Stimulated activated CD8-positive, alpha-beta memory T cell treated with anti-CD3 and anti-CD28 coated beads, Interleukin-4, amount 100 ng/mL, for 1 hour (primary cell): ENCODE measurements at places on chromosomes 2 and 18.

DNA sequence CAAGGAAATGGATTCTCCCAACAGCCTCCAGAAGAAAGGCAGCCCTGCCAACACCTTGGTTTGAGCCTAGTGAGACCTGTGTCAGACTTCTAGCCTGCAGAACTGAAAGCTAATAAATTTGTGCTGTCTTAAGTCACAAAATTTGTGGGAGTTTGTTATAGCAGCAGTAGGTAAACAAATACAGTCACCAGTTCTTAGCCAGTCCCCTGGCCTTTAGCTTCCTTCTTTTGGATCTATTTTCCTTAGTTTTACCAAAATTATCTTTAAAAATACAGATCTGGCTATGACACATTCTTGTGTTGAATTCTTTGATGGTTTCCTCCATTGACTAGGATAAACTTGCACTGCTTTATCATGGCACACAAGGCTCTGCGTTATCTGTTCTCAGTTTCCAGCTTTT lies 697.9 kb upstream of the FANCL start:
- no peak for DNase-seq

- no peak for DNase-seq
Measured at GRCh38 chr18:54948350-54948837, 10.9 kb downstream of the CCDC68 start.

GRCh38 chr18:650428-650858 lies 7.0 kb upstream of the TYMS start:
- no peak for DNase-seq

- no peak for DNase-seq
Measured at GRCh38 chr2:128291161-128291843, 27.4 kb downstream of the HS6ST1 start.

GRCh38 chr2:29691391-29691950 lies 229.9 kb downstream of the ALK start:
- no peak for DNase-seq

- no peak for DNase-seq
Measured at GRCh38 chr18:22193466-22193865, 24.1 kb downstream of the GATA6 start.

DNA sequence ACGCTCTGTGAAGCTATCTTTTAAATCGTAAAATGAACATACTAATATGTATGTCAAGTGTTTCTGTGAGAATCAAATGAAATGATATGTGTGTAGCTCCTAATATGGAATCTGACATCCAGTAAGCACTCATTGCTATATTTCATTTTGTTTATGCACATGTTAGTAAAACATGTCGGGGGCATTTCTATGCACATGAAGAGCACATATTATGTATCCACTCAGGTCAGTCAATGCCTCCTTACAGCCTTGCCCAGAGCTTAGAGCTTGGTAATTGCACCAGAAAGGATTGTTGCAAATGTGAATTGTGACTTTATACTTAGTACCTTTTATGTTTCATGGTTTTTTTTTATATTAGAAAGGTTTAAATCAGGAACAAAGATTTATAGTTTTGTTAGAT lies 463.7 kb upstream of the HNMT start:
- DNase-seq = no peak

GRCh38 chr2:180761224-180761623 lies 219.2 kb upstream of the UBE2E3 start:
- DNase-seq = no peak

DNA sequence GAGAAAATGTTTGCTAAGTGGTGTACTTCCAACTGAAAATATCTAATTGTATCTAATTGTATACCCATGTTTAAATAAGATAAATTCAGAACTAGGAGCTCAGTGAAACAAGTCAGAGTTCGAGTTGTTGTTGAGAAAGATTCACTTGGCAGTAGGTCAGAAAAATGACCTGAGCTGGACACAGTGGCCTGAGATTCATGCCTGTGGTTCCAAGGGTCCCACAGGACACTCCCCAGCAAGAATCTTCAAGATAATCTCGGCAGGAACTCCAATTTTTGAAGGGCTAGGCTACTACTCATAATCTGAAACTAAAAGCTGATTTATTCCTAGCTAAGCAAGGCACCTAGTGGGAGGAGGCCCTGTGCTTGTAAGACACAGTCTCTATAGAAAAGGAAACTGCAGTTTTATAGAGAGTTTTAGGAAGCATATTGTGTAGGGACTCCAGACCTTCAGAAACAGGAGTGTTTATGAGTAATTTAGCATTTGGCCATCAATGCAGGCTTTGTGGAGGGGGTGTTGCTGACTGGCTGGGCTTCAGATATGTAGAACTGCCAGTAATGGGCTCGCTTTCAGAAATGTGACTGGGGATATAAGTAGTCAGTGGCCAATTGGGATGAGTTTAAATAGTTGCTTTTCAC lies 43.2 kb downstream of the SP140 start:
- DNase-seq = no peak

GRCh38 chr2:120669121-120669952 lies 66.3 kb upstream of the GLI2 start:
- no peak for DNase-seq

DNA sequence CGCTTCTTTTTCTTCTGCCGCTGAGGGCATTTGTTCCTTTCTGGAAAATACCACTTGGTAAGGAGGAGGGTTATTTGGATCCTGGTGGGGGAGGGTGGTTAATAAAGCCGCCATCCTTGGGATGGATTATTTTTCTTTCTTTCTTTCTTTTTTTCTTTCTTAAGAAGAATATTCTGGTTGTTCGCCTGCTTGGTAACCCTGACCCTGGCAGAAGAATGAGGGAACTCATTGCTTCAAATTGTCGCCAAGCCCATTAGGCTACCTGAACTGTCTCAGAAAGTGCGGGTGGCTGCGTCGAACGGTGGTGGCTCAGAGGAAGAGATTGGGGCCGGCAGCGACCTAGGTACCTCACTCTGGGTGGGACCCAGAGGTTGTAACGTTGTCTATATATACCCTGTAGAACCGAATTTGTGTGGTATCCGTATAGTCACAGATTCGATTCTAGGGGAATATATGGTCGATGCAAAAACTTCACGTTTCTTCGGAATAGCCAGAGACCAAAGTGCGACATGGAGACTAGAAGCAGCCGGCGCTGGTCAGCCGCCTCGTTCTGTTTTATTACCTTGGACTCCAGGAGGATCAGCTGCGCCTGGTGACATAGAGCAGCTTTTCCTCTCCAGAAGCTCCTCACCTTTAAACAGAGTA lies 1.3 kb upstream of the HOXD4 start:
- DNase-seq = no peak

GRCh38 chr18:74328206-74328605 lies 12.6 kb downstream of the C18orf63 start:
- DNase-seq = no peak

DNA sequence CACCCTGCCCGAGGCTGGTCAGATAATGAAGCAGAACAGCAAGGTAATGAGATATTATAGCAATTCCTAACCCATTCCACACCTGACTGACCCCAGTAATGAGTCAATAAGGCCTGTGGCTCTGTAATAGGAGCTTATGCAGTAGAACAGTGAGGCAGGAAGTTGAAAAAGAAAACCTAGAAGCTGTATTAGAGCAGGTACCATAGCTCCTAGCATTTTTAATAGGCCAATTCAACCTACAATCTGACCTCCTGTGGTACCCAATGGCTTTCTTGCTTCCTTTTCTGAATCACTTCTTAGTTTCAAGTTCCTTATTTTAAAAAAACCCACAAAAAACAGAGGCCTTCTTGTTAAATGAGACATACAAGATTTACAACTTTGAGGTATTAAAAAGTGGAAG lies 43.6 kb upstream of the MAP2 start:
- no peak for DNase-seq

DNA sequence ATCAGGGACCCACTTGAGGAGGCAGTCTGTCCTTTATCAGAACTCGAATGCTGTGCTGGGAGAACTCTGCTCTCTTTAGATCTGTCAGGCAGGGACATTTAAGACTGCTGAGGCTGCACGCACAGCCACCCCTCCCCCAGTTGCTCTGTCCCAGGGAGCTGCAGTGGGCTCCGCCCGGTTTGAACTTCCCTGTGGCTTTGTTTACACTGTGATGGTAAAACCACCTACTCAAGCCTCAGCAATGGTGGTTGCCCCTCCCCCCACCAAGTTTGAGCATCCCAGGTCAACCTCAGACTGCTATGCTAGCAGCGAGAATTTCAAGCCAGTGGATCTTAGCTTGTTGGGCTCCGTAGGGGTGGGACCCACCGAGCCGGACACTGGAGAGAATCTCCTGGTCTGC lies 11.8 kb upstream of the LHCGR start:
- no peak for DNase-seq

GRCh38 chr2:104120171-104120570 lies 733.7 kb upstream of the POU3F3 start:
- no peak for DNase-seq

DNA sequence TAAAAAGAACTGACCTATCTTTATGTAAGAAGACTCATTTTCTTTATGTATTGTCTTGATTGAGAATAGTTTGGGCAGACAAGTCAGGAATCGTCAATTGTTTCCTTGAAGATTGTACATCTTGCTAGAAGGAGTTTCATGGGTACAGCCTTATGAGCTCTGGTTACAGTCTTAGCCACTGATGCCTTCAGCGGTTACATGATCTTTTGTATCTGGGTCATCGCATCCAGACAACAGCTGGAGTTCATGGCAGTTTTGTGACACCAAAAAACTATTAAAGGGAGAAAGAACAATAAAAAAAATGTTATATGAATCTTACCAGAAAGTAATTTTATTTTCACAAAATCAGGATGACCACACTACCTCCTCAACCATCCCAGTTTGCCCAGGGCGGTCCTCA lies 520.5 kb upstream of the CDH7 start:
- DNase-seq = no peak

DNA sequence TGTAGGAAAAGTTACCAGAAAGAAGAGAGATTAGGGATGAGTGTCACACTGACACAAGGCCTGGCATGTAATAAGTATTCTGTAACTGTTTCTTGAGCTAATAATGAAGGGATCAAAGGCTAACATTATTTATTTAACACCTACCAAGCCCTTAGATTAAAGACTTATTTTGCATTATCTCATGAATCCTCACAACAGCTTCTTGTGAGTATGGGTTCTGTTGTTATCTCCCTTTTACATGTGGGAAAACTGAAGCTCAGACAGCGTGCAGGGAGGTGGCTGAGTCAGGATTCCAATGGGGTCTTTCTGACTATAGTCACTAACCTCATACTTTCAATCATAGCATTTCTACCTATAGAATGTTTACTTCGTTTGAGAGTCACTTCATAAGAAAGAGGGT lies 79.0 kb upstream of the PROKR1 start:
- DNase-seq = no peak

DNA sequence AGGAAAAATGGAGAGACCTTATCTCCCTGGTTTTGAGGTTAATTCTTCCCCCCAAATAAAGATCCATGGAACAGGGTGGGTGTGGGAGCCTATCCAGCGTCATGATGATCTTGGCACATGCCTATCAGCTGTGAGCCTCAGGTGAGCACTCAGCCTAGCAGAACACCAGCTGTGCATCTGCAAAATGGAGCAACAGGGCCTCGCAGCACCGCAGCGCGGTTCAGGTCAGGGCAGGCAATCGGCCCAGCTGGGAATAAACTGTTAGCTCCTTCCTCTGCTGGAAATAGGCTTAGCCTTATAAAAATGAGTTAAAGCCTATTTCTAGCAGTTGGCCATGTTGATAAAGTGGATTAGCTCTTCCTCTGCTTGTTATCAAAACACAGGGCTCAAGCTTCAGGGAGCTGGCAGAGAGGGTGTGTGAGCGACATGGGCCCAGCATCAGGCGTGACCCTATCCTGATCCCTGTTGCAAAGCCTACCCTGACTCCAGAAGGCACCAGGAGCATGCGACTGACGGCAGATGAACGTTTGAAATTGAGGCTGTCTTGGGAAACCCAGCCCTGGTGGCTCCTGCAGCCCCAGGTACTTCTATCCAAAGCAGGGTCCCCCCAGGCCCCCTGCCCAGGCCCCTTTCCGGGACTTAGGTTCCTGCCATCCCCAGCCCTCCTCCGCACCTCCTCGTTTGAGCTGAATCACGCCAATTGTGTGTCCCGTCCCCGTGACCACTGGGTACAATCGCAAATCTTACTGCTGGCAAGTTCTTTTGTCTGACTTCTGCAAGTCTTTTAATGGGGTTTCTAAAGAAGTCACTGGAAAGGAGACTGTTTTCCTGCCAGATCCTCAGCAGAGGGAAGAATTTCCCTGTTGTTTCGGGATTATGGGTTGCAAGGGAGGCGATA lies 35.4 kb downstream of the ARHGEF4 start:
- no peak for DNase-seq

DNA sequence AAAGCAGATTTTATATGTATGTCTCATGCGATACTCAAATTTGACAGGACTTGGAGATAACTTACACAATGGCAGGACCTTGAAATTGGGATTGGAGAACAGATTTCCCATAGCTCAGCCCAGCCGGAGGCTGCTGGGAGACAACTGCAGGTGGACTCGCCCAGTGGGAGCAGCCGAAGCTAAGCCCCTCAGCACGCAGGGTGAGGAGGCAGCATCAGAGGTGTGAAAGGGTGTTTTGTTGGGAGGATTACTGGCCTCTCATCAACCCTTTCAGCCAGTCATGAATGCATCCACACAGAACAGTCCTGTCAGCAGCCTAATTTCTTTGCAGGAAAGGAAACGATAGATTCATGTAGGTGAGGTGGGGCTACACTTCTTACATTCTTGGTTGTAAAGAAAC lies 110.4 kb upstream of the DYNAP start:
- DNase-seq = no peak

DNA sequence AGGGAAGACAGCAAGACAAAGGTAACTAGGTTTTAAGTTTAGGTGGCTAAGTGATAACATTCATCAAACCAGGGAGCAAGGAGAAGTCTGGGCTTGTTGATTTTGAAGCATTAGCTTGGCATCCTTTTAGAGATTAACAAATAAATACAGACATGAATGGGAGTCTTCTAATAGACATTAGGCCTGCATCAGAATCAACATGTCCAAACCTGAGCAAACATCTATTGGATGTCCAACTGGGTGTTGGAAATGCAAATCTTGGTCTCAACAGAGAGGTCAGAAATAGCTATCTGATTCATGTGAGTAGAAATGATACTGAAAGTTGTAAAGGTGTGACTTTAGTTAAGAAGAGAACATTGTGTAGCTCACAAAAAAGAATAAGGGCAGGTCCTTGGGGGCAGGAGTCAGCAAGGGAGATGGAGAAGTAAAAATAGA lies 85.5 kb upstream of the RND3 start:
- no peak for DNase-seq

GRCh38 chr18:4641771-4642368 lies 186.8 kb upstream of the DLGAP1 start:
- no peak for DNase-seq

DNA sequence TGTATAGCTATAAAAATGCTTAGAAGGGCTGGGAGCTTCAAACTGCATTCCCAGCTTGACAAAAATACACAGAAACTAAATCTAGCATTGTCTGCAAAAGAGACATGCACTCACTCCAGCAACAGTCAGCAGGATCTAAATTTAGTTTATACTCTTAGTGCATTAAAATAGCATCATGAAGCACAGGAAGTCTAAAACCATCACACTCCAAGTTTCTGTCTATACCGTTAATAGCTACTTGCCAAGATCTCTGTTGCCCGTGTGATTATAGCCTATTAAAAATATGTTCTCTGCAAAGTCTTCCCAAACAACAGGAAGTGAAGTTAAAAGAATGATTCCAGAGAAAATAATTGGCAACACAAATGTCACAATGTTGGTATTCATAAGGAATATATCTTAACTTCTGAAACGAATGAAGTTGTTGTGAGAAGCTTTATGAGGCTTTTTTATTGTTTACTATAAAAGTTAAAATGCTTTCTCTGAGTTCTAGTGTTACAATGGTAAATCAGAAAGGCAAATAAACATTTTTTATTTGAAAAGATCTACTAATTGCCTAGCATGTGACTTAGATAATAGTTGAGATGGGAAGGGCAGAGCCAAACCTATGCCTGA lies 184.2 kb downstream of the ZNF385B start:
- DNase-seq = no peak

- DNase-seq = no peak
Measured at GRCh38 chr18:54004828-54005227, 219.6 kb downstream of the MBD2 start.
